ENCODE measurements at places on chromosomes 16 and 17. TPM values are rescaled to one million over a fixed set of nuclear protein-coding genes. Genes with fewer than 3 reads are reported as not detected.
A peak's percentile ranks its signal among the peaks of the same experiment; 100 is the strongest.

DNA sequence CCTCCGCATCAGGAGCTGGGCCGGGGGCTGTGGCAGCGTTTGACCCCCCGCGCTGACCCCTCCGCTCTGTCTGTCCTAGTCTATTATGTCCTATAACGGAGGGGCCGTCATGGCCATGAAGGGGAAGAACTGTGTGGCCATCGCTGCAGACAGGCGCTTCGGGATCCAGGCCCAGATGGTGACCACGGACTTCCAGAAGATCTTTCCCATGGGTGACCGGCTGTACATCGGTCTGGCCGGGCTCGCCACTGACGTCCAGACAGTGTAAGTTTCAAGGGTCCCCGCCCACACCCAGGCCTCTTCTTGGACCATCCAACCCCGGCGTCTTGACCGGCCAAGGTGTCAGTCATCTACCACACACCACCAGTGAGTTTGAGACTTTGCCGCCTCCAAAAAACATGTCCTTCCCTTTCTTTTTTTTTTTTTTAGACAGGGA, 548 bp downstream of the PSMB3 start:
- H3K4me3 ChIP-seq: peak overlapping the region; percentile 89
- DNase-seq: no peak
- H3K27ac ChIP-seq: peak overlapping the region; percentile 67
- H3K36me3 ChIP-seq: no peaks in the 10 kb centered on the region

Gene HOXB7
- total RNA-seq: 45.4 TPM

- peaks cover 8% of the 10 kb centered on the region for H3K36me3 ChIP-seq
- H3K27me3 ChIP-seq: no peaks in the 10 kb centered on the region
- H3K4me3 ChIP-seq: peak overlapping the region; percentile 30
- H3K27ac ChIP-seq: peak overlapping the region; percentile 13
- no peak for DNase-seq
Measured at GRCh38 chr17:40450175-40450574, 6.9 kb downstream of the IGFBP4 start.

Gene KRT36
- not detected for total RNA-seq

GRCh38 chr16:84029297-84030047, 13.1 kb downstream of the SLC38A8 start:
- DNase-seq: no peak
- H3K27me3 ChIP-seq: no peaks in the 10 kb centered on the region
- H3K4me3 ChIP-seq: no peak overlapping the region
- H3K4me1 ChIP-seq: no peaks in the 10 kb centered on the region
- H3K27ac ChIP-seq: no peak overlapping the region

DNA sequence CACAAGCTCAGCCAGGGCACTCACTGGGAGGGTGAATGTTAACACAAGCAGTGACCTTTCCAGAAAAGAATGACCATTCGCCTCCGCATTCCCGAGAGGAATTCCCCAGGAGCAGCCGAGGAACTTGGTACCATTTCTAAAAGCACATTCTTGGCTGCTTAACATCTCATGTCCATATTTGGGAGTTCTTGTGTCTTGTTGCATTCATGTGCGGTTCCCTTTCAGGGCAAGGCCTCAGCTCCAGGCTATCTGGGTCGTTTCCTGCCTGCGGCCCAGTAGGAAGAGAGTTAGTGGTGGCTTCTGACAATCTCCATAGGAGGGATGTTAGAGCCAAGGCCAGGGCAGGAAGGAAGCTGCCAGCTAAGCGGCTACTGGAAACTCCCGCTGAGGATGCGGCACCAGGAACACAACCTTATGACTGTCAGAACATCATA, 27.8 kb upstream of the MEAK7 start:
- no peak overlapping the region for H3K4me3 ChIP-seq
- peak; percentile 92 for DNase-seq
- no peaks in the 10 kb centered on the region for H3K36me3 ChIP-seq
- peak overlapping the region; percentile 71 for H3K27ac ChIP-seq
- H3K4me1 ChIP-seq: peaks cover 15% of the 10 kb centered on the region

Gene SGCA
- 4.2 TPM for total RNA-seq

DNA sequence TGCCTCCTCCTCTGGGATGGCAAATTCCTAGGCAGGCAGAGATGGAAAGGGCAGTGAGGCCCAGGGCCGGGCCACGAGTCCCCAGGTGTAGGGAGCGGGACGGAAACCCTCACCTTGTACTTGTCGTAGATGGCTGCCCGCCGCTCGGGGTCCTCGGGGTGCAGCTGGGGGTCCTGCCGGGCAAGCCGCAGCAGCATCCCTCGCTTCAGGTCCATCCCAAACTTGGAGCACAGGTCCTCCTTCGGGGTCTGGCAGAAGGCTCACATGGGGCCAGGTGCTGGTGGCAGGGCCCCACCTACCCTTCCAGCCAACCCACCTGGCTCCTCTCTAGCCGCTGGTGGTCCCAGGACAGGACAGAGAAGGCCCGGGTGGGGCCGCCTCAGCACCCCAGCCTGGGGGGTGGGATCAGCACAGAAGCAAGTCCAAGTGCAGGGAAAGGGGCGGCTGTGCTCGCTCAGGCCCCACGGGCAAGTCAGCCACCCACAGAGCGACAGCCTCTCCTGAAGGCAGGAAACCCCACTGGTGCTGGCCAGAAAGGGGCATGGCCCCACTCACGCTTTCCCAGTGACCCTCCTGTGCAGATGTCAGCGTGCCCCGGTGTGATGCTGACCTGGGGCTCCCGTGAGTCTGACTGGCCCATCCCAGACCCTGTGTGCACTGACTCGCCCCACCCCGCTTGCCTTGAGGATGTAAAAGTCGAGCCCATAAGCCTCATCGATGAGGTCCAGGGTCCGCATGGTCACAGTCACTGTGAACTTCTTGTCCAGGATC, 1.8 kb downstream of the MRPL28 start:
- no peaks in the 10 kb centered on the region for H3K4me1 ChIP-seq
- H3K27ac ChIP-seq: no peak overlapping the region
- H3K27me3 ChIP-seq: no peaks in the 10 kb centered on the region

Gene RCVRN
- not detected for total RNA-seq
